ENCODE measurements at places on chromosomes 12 and 14. TPM values are rescaled to one million over a fixed set of nuclear protein-coding genes. Genes with fewer than 3 reads are reported as not detected.

DNA sequence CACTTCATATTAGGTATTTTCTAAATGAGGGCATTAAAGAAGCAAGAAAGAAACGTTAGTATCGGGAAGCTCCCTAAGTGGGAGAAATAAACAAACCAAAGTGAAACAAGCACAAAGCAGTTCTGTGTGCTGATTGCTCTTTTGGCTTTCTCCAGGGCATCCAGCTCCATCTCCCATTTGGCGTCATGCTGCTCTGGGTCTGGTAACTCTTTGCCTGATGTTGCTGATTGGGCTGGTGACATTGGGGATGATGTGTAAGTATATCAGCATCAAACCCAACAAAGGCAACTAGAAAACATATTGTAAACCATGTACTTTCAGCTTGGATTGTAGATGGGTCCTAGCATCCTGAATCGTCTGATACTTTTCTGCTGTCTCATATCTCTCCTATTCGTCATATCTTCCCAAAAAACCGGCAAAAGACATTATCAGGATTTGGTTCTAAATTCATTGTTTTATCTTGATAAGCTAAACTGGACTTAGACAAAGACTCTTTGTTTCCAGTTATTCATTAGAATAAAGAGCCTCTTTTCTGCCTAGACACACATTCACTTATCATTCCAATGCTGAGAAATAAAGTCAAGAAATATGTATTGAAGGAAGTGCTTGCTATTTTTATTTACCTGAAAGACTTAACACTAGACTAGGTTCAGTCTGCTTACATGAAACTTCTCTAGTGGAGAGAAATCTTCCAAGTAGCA is 2.4 kb downstream of the CLEC12B start:
- no peak overlapping the region for H3K27ac ChIP-seq
- H3K27me3 ChIP-seq: no peaks in the 10 kb centered on the region
- H3K36me3 ChIP-seq: no peaks in the 10 kb centered on the region
- no peak overlapping the region for H3K4me3 ChIP-seq
- H3K4me1 ChIP-seq: no peaks in the 10 kb centered on the region
- DNase-seq: no peak

DNA sequence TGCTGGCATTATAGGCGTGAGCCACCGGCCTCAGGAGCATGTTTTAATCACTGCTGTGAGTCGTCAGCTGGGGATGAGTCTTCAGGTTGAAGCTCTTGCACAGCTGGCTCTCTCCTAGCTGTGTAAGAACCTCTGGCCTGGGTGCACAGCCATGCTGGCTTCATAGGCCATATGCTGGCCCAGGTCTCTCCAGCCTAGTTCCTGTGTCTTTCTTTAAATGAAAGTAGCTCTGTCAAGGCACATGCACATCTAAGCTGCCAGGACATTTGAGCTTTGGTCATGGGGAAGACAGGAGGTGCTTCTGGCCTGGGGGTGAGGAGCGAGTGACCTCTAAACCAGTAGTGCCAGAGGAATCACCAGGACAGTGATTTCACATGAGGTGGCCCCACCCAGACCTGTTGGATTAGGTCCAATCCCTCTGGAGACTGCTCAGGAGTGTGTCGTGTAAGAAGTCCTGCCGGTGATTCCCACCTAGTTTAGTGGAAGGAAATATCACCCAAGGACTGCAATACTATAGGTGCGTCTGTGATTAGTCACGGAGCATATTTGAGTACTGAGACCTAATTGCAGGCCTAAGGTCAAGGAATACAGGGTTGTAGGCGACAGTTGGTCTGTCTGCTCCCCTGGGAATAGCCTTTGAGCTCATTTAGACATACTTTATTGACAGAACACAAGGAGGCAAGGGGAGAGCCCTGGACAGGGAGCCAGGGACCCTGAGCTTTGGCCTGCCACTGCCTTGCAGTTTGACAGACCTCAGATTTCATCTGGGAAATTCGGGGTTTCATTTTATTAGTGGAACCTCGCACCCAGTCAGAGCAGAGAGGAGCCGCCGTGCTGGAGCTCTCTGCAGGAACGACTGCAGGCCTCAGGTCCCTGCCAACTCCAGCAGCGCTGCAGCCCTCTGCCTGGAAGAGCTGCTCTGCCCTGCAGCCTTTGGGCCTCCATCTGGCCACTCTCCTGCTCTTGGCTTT is 67.0 kb downstream of the ANKRD9 start:
- DNase-seq: peak; percentile 87
- H3K27me3 ChIP-seq: no peaks in the 10 kb centered on the region
- no peaks in the 10 kb centered on the region for H3K36me3 ChIP-seq
- no peak overlapping the region for H3K4me3 ChIP-seq
- H3K27ac ChIP-seq: peak overlapping the region; percentile 89

- H3K4me1 ChIP-seq: peaks cover 4% of the 10 kb centered on the region
- peak; percentile 7 for DNase-seq
- no peaks in the 10 kb centered on the region for H3K27me3 ChIP-seq
- peak overlapping the region; percentile 79 for H3K4me3 ChIP-seq
Observed at GRCh38 chr14:85528897-85529631, 880 bp upstream of the FLRT2 start.

DNA sequence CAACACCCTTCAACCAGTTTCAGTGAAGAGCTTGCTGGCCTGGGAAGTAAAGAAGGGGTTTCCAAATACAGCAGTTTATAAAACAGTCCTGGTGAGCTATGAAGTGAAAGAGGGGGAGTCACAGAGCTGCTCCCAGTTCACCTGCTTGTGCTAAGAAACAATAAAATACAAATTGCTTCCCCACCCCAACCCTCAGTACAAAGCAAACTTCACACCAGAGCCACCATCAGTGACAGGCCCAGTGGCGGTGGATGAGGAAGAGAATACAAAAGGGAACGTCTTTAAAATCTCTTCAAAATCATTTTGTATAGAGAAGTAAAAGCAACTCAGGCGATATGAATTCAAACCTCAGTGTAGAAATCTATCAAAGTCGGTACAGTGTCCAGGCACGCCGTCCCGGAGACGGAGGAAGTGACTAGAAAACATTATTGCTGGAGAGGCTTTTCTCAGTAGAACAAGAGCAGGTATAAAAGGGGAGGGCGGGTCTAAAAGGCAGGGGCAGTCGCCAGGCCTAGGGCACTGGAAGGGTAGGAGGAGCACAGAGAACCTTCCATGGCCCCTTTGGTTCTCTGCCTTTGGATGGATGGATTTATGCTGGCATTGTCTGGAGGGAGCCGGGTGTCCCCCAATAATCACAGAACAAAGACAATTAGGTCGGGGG is 10.5 kb upstream of the RPLP0 start:
- H3K4me1 ChIP-seq: no peaks in the 10 kb centered on the region
- H3K4me3 ChIP-seq: no peak overlapping the region
- no peak overlapping the region for H3K27ac ChIP-seq
- DNase-seq: no peak
- peaks cover 64% of the 10 kb centered on the region for H3K36me3 ChIP-seq
- H3K27me3 ChIP-seq: no peaks in the 10 kb centered on the region

DNA sequence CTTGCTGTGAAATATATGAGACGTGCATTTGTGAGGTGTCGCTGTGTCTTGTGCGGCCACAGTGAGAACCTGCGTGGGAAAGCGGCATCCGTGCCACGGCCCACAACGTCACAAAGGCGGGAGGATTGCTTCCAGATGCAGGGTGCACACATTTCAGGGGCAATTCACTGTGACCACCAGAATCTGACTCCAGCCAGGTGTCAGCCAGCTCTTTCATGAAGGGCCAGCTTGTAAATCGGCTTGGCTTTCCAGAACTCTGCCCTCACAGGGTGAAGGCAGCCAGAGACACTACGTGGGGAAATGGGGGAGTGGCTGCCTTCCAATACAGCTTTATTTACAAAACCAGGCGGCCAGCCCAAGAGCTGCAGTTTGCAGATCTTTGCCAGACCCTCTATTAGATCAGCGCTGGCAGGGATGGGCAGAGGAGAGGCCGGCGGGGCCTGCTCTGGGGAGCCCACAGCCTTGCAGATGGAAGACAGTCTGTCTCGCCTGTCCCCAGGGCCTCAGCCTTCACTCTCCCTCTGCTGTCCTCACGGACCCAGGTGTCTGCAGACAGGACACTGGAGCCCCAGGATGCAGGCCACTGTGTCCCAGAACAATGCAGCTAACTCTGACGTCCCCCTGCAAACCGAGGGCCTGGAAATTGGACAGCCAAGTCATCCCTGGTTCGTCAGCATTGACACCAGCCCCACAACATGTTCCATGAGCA is 53.5 kb downstream of the ADGRD1 start:
- H3K27ac ChIP-seq: no peak overlapping the region
- DNase-seq: no peak
- H3K4me3 ChIP-seq: no peak overlapping the region

DNA sequence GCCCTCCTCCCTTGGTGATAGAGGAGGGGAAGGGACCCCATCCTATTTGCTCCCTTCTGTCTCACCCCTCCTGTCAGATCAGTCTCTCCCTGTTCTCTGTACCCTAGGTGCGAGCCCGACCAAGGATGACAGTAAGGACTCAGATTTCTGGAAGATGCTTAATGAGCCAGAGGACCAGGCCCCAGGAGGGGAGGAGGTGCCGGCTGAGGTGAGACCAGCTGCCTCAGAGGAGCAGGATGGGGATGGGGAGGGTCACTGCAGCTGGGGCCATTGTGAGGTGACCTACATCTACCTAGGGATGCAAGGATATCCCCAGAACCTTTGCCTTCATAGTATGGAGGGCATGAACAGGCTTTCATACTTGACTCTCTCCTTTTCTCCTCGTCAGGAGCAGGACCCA is 22.2 kb downstream of the AGAP2 start:
- H3K36me3 ChIP-seq: peaks cover 5% of the 10 kb centered on the region
- no peaks in the 10 kb centered on the region for H3K4me1 ChIP-seq
- H3K27ac ChIP-seq: no peak overlapping the region
- H3K27me3 ChIP-seq: no peaks in the 10 kb centered on the region
- H3K4me3 ChIP-seq: no peak overlapping the region

DNA sequence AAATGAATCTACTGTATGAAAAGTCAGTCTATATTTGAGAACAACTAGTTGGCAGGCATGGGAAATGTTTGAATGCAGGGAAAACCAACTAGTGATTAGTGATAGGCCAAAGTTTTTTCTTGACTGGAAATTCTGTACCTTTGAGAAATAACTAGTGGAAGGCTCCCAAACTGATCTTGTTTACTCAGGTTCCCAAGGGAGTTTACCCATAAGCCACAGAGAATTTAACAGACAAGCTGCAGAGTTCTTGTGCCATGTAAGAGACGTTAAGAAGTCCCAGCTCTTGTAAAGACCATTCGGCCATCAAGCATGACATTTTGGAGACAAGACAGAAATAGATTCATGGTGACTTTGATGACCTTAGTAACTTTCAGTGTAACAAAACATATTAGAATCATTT is 1882.8 kb upstream of the SEL1L start:
- no peaks in the 10 kb centered on the region for H3K36me3 ChIP-seq
- H3K27ac ChIP-seq: no peak overlapping the region
- H3K4me3 ChIP-seq: no peak overlapping the region

GRCh38 chr12:99822273-99822672 is 162.5 kb downstream of the ANKS1B start:
- no peaks in the 10 kb centered on the region for H3K27me3 ChIP-seq
- no peak for DNase-seq
- no peak overlapping the region for H3K4me3 ChIP-seq
- no peak overlapping the region for H3K27ac ChIP-seq
- no peaks in the 10 kb centered on the region for H3K36me3 ChIP-seq

DNA sequence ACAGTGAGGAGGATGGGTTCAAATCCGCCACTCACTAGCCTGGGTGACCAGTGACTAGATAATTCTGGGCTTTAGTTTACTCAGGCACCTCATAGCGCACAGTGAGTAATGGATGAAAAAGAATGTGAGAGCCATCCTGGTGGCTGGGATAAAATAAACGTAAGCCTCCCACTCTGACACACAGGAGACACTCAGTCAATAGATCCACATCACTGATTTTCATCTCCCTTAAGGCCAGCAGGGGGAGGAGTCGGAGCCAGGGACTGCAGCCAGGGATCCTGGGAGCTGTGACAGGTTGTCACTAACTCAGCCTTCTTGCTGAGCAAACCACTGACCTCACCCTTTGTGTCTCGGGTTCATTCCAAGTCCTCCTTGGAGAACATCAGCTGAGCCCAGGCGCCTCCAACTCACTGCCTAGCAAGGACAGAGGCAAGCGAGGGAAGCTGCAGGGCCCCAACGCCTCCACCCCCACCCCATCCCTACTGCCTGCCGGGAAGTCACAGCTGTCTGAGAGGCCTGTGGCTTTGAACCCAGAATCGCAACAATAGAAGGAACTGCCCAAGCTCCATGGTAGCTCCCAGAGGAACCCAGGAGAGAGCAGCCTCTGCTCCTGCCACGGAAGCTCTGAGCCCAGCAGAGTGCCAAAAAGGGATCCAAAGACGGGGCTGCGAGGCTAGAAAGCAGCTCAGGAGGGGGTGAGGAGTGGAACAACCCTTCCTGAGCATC is 30.7 kb downstream of the PXN start:
- H3K27ac ChIP-seq: peak overlapping the region; percentile 98
- H3K4me1 ChIP-seq: peaks cover 100% of the 10 kb centered on the region
- peak; percentile 99 for DNase-seq
- H3K27me3 ChIP-seq: no peaks in the 10 kb centered on the region
- peak overlapping the region; percentile 23 for H3K4me3 ChIP-seq

DNA sequence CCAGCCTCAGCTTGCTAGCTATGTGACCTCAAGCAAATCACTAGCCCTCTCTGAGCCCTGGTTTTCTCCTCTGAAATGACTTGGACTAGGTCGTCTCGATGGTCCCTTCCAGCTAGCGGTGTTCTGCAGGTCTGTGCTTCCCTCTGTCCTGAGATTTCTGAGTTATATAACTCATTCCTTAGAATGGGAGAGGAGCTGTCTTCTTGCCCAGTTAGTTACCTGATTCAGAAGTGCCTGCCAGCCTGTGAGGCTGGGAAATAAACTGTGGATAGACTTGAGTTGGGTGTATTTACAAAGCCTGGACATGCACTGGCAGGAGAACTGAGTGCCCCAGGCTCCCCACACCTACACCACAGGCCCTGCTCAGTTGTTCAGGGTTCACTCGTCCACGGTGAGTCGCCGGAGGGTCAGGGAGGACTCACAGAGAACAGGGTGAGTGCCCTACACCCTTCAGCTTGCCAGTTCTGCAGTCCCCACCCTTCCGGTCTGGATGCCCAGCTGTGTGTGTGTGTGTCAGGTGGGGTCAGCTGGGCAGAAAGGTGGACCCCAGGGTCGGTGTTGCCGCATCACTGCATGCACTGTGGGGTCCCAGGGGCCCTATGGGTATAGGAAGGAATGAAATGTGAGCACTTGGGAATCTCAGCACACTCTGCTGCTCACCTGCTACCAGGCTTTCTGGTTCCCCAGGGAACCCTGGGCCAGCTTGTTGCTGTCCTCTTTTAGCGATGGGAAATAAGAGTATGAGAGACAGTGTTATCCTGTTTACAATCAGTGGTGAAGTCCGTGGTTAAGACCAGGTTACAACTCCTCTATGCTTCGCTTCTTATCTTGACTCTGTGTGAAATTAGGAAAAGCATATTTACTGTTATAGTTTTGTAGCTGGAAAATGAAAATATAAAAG is 348.2 kb downstream of the DPF3 start:
- H3K27ac ChIP-seq: peak overlapping the region; percentile 6
- H3K36me3 ChIP-seq: no peaks in the 10 kb centered on the region
- H3K4me3 ChIP-seq: no peak overlapping the region
- DNase-seq: no peak
- peaks cover 45% of the 10 kb centered on the region for H3K4me1 ChIP-seq

The SPTB gene
- total RNA-seq: 123 TPM

The TAS2R8 gene
- total RNA-seq: not detected

The TPCN1 gene
- 27.0 TPM for total RNA-seq

The AJUBA gene
- total RNA-seq: 0.46 TPM

The KRT77 gene
- total RNA-seq: not detected
